ENCODE measurements at places on chromosomes 11 and 22.

DNA sequence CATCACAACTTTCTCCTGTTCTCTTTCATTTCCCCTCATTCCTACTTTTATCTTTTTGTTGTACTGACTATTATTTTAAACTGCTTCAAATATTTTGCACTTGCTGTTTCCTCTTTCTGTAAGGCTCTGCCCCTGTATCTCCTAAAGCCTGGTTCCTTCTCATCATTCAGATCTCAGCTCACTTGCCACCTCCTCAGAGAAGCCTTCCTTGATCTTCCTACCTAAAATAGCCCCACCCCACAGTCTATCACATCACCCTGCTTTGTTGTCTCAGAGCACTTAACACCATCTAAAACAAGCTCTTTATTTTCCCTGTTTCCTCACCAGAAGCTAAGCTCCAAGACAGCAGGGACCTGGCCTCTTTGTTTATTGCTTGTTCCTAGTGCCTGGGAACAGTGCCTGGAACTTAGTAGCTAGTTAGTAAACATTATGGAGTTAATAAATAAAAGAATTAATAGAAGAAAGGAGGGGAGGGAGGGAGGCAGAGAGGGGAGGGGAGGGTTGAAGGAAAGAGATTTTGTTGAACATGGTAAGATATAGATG is 2.5 kb upstream of the STK33 start:
- no peak for DNase-seq

- DNase-seq, result no peak
Measured at GRCh38 chr22:37190262-37190780, 2.3 kb upstream of the C1QTNF6 start.

DNA sequence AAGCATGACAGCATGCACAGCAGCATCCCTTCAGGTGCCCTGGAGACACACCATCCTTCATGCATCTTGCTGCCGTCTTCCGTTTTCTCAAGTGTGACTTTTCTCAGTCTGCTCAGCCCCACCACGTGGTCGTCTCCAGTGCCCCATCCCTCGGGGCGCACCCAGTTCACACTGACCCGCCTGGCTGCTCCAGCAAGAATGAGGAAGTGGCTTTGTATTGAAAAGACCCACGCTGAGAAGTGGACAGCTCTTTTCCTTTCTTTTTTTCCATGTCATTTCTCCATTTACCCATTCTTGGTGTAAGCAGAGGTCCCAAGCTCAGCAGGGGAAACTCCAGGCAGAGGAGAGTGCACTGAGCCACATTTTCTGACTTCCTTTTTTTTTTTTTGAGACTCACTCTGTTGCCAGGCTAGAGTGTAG is 14.5 kb downstream of the SERPINH1 start:
- DNase-seq, result no peak

- DNase-seq, result no peak
Measured at GRCh38 chr11:7613394-7613720, 59.9 kb downstream of the CYB5R2 start.

GRCh38 chr11:14373941-14374646 is 15.1 kb upstream of the RRAS2 start:
- DNase-seq, result no peak

- no peak for DNase-seq
Measured at GRCh38 chr11:131649856-131650255, 279.4 kb downstream of the NTM start.

DNA sequence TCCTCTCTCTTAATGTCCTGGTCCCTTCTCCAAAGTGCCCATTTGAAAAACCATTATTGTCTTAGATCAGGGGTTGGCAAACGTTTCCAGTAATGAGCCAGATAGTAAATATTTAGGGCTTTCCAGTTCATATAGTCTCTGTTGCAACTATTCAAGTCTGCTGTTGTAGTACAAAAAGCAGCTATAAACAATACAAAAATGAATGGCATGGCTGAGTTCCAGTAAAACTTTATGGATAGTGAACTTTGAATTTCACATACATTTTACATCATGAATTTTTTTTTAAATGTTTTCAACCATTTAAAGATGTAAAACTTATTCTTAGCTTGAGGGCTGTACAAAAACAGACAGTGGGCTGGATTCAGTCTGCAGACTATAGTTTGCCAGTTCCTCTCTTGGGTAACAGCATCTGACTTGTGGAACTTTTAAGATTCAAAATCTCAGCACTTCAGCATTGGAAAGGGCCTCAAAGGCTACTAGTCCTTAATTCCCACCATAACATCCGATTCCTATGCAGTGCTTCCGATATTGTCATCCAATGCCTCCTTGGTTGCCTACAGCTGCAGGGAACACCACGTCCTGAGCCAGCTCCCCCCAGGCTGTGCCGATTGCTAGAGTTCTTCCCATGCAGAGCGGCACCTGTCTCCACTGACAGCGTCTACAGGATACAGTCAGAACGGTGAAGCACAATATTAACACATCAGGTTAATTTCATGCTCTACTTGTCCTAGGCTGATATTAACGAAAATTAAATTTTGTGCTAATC is 65.6 kb upstream of the E2F8 start:
- no peak for DNase-seq

DNA sequence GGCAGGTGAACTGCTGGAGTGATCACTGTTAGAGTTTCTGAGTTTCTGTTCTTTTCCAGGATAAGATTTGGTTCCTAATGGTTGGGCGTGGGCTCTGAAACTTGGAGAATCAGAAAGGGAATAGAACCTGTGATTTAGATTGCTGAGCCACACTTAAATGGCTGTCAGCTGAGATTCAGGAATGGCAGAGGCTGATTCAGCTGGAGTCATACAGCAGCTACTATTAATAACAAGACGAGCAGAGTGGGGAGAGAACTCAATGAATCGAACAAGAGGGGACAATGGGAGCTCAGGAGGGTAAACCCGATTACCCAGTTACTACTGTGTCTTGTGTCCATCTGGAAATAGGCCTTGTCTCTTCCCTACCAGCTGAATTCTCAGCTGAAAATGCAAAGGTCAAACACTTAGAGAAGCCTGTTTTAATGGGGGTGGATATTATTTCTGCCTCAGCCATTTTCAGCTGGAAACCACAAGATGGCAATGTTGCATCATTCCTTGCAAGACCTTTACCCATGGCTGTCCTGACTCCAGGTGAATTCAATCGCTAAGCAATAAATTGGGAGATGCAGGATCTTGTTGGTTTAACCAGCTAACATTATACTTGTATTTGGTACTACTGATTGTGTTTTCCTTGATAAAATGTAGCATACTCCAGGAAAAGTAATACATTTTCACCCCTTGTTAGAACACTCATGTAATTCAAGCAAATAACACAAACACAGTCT is 104.5 kb upstream of the RAG2 start:
- peak; percentile 41 for DNase-seq

- no peak for DNase-seq
Measured at GRCh38 chr11:5204787-5205186, 4.3 kb upstream of the OR51V1 start.

DNA sequence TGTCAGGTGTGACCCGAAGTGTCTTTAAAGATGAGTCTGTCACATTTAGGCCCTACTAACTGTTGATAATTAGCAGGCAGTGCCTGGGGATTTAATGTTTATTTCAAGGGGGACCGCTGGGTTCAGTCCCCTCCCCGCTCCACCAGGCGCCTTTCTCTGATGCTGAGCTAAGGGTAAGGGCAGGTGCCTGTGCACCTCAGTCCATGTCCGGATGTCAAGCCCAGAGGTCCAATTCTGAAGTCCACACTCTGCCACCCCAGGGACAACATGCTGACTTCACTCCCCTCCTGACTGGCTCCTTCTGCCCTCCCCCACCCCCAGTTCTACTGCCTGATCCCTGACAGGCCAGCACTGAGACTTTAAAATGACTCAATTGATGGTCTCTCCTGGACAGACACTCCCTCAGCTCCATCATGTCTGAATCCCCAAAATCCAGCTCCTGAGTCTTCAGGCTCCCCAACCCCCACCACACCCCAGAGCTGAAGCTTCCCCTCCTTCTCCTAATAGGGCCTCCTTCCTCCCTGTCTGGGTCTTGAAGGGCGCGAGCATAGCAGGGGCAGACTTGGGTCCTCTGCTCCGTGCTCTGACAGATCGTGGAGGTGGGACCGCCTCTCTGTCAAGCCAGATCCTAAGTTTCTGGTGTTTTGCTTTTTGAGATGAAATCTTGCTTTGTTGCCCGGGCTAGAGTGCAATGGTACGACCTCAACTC is 49.8 kb upstream of the ANO1 start:
- no peak for DNase-seq

DNA sequence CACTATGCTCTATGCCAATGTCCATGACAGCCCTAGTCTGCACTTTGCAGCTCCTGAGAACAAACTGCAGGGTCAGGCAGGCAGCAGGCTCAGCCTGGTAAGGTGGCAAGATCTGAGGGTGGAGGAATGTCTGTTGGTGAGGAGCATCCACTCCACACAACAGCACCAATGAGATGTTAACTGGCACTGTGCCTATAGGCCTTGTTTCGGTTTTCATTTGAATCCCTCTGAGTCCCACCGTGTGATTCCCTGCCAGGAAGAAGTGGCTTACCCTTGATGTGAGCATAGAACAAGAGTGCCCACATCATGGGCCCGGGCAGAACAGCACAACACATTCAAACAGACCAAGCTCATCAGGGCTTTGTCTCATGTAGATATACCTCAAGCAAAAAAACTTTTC is 44.1 kb upstream of the CHRM4 start:
- no peak for DNase-seq

DNA sequence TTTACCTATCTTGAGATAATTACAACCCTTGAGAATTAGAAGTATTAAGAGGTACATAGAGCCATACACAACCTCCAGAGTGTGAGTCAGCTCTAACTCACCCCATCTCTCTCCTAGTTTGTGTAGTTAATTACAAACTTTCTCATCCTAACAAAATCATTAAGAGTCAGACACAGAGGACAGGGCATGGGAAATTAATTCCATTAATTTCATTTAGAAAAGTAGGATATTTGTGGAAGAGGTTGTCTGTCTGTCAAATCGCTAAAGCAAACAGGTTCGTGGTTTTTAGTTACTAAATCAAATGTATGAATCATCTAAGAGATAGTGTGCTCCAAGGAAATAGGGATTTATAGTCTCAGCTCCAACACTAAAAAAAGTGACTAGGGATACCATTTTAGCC is 1261.4 kb upstream of the TENM4 start:
- DNase-seq, result no peak

GRCh38 chr11:14644226-14645014 is 816 bp downstream of the PDE3B start:
- peak; percentile 50 for DNase-seq

DNA sequence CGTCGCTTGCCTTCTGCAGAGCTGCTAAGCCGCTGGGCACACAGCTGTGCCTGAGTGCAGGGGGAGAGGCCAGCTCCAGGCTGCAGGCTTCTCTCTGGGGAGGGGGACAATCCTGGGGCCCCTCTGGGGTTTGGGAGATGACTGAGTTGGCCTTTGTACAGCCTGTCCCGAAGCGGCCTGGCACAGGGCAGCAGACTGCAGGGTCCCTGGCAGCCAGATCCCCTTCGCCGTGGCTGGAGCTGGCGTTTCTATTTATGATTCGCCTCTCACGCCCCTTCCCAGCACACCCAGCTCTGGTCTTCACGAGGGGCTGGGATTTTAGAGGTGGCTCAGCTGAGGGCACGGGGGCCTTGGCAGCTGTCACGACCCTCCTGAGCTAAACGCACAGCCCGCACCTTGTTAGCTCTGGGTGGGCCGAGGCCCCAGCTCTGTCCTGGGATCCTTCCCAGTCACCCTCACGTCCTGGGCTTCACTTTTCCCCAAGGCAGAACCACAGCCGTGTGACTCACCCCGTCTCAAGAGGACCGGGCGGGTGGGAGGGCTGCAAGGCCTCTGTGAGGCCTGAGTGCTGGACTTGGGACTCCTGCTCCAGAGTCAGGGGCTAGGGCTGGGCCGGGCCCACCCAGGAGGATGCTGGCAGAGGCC is 18.4 kb downstream of the OSBPL5 start:
- no peak for DNase-seq

DNA sequence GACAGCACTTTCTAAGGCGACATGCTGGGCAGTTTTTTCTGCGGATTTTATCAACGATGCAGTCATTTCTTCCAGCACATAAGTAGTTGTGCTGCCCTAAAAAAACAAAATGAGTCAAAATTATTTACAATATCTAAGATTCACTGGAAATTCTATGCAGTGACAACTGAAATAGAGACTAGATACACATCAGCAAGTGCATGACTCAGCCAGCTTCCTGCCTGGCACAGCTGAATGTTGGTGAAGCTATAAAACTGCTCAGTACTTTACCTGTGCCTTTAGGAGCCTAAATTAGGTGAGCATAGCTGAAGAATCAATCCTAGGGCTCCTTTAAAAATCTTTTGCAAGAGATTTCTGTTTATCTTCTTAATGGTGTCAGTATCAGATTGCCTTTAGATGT is 37.8 kb downstream of the PGR start:
- DNase-seq, result no peak

DNA sequence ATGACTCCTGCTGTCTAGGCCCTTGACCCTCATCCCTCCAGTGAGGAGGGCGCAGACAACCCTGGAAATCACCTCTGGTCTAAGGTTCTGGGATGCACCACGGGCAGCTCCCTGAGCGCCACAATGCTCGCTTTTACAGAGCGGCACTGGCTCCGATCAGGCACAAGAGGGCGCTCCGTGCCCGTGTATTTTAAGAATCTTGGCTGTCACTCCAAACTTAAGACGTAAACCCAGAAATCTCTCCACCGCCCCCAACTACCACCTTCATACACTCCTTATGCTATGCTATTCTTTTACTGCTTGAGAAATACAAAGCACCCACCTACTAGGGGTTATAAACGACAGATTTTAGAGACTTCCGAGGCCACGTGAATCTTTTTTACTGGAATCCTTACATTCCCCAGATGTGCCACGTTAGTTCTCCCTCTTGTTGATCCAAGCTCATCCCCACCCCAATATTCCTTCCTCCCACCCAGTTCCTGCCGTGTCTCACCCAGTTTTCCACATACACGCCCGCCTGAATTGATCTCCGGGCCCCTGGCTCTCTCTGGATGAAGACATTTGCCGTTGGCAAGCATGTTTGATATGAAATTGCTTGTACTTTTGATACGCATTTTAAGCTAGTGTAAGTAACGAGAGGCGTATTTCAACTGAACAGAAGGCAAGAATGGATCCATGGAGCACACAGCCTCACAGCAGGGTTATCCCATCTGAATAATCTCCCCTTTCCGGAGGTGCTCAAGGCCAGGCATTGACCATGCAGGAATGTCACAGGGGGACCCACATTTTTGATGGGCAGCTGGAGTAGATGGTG is 453.5 kb downstream of the OPCML start:
- DNase-seq, result peak; percentile 60

DNA sequence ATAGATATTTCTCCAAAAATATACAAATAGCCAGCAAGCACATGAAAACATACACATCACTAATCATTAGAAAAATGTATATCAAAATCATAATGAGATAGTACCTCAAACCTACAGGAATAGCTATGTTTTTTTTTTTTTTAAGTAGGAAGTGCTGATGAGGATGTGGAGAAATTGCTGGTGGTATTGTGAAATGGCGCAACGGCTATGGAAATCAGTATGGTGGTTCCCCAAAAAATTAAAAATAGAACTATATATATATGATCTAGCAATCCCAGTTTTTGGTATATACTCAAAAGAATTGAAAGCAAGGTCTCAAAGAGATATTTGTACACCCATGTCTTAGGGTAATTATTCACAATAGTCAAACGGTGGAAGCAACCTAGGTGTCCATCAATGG is 46.0 kb upstream of the HIPK3 start:
- no peak for DNase-seq

GRCh38 chr11:69949327-69949726 is 128.8 kb upstream of the ANO1 start:
- no peak for DNase-seq

Measured in frontal cortex (tissue), 4 donors.